Naive thymus-derived CD4-positive, alpha-beta T cell (primary cell): ENCODE measurements at places on chromosomes 7 and 10.

GRCh38 chr7:73366990-73367389 lies 39.0 kb downstream of the FKBP6 start:
- no peaks in the 10 kb centered on the region for H3K27me3 ChIP-seq
- no peak overlapping the region for H3K27ac ChIP-seq
- H3K36me3 ChIP-seq = no peaks in the 10 kb centered on the region
- no peak overlapping the region for H3K4me3 ChIP-seq

GRCh38 chr10:88987243-88987725 lies 3.3 kb upstream of the FAS start:
- H3K4me3 ChIP-seq = no peak overlapping the region
- no peak overlapping the region for H3K27ac ChIP-seq
- peaks cover 29% of the 10 kb centered on the region for H3K4me1 ChIP-seq
- H3K27me3 ChIP-seq = no peaks in the 10 kb centered on the region
- DNase-seq = no peak
- peaks cover 8% of the 10 kb centered on the region for H3K36me3 ChIP-seq

- no peak overlapping the region for H3K27ac ChIP-seq
- peaks cover 15% of the 10 kb centered on the region for H3K36me3 ChIP-seq
These were observed 16.9 kb downstream of the PCGF6 start for GRCh38 chr10:103333934-103334520.

- no peak overlapping the region for H3K4me3 ChIP-seq
- no peak overlapping the region for H3K27ac ChIP-seq
- no peak for DNase-seq
- no peaks in the 10 kb centered on the region for H3K36me3 ChIP-seq
These were observed 65.3 kb upstream of the SLF2 start for GRCh38 chr10:100847440-100847839.

DNA sequence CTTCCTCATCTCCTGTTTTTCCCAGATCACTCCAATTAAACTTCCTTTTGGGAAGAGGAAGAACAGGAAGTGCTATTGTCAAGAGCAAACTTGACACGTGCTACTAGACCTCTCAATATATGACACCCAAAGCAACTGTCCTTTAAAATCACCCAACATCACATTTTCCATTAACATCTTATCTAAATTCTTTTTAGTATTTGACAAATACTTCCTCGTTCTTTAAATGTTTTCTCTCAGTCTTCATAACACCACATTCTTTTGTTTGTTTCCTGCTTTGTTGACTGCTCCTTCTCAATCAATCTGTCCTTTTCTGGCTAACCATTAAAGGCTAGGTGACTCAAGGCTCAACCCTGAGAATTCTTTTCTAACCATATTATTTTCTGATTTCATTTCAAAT lies 7.1 kb upstream of the TFPI2 start:
- H3K4me3 ChIP-seq = no peak overlapping the region
- no peak for DNase-seq
- H3K36me3 ChIP-seq = no peaks in the 10 kb centered on the region
- H3K27me3 ChIP-seq = no peaks in the 10 kb centered on the region
- H3K4me1 ChIP-seq = no peaks in the 10 kb centered on the region

- H3K4me3 ChIP-seq = no peak overlapping the region
- H3K4me1 ChIP-seq = no peaks in the 10 kb centered on the region
- no peaks in the 10 kb centered on the region for H3K27me3 ChIP-seq
- no peaks in the 10 kb centered on the region for H3K36me3 ChIP-seq
- H3K27ac ChIP-seq = no peak overlapping the region
These were observed 80.3 kb downstream of the OAT start for GRCh38 chr10:124338276-124338925.

- no peak overlapping the region for H3K27ac ChIP-seq
- H3K36me3 ChIP-seq = no peaks in the 10 kb centered on the region
- H3K4me1 ChIP-seq = no peaks in the 10 kb centered on the region
- H3K27me3 ChIP-seq = no peaks in the 10 kb centered on the region
- DNase-seq = no peak
These were observed 331.4 kb upstream of the SHH start for GRCh38 chr7:156143683-156144082.

GRCh38 chr7:40680657-40681056 lies 545.9 kb downstream of the SUGCT start:
- H3K4me3 ChIP-seq = no peak overlapping the region
- no peak overlapping the region for H3K27ac ChIP-seq
- H3K4me1 ChIP-seq = no peaks in the 10 kb centered on the region
- no peaks in the 10 kb centered on the region for H3K27me3 ChIP-seq

- no peaks in the 10 kb centered on the region for H3K36me3 ChIP-seq
- H3K27ac ChIP-seq = no peak overlapping the region
- no peaks in the 10 kb centered on the region for H3K27me3 ChIP-seq
- no peaks in the 10 kb centered on the region for H3K4me1 ChIP-seq
These were observed 13.6 kb upstream of the SLF2 start for GRCh38 chr10:100899171-100899570.

DNA sequence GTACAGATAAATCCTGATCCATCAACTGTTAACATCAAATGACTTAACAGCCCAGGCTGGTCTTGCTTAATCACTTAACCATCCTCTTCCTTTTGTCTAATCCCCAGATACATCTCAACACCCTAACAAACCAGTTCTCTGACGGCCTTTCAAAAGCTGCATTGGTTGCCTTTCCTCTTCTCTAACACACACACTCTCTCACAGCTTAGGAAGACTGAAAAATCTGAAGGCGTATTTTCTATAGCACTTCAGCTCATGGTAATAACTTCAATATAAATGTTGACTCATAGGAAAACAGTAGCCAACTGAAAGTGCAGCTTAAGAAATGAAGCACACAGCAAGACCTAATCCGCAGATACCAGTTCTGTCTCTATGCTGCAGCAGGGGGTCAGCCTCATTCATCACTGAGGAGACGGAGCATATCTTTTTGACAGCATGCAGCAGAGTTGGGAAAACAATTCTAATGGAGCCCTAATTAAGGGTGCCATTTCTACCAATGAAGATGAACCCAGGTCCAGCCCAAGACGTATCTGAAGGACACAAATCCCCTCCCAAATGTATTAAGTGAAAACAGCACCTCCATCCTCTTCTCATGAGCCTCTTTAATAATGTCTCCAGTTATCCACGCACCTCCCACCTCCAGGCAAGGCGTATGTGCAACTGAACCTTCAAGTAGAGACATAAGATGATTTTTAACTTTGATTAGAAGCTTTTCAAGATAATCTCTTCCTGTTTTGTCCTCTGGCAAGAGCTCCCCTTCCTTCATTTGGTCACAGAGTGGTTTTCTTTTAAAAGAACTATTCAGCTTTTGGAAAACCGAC lies 211.7 kb upstream of the NFE2L3 start:
- H3K27me3 ChIP-seq = peaks cover 3% of the 10 kb centered on the region
- H3K4me1 ChIP-seq = peaks cover 6% of the 10 kb centered on the region
- no peaks in the 10 kb centered on the region for H3K36me3 ChIP-seq
- no peak overlapping the region for H3K4me3 ChIP-seq
- H3K27ac ChIP-seq = no peak overlapping the region

- no peaks in the 10 kb centered on the region for H3K27me3 ChIP-seq
- H3K27ac ChIP-seq = no peak overlapping the region
- no peaks in the 10 kb centered on the region for H3K4me1 ChIP-seq
- H3K36me3 ChIP-seq = no peaks in the 10 kb centered on the region
These were observed 91.8 kb upstream of the KMT2C start for GRCh38 chr7:152527610-152528032.

DNA sequence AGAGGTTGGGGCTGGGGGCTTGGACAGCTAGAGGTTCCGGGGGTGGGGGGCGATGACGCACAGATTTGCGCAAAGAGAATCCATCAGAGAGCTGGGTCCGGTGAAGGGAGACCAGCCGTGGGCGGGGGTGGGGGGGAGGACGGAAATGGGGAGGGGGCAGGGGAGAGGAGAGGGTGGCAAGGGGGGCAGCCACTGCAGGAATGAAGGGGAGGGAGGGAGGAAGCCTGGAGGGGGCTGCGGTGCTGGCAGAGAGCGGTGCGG lies 1.2 kb upstream of the VGF start:
- H3K27me3 ChIP-seq = peaks cover 20% of the 10 kb centered on the region
- no peaks in the 10 kb centered on the region for H3K36me3 ChIP-seq
- no peak overlapping the region for H3K27ac ChIP-seq
- H3K4me1 ChIP-seq = peaks cover 52% of the 10 kb centered on the region
- H3K4me3 ChIP-seq = no peak overlapping the region
- no peak for DNase-seq

- H3K27me3 ChIP-seq = no peaks in the 10 kb centered on the region
- no peak for DNase-seq
- no peak overlapping the region for H3K27ac ChIP-seq
- H3K4me3 ChIP-seq = no peak overlapping the region
- H3K4me1 ChIP-seq = no peaks in the 10 kb centered on the region
These were observed 90.5 kb downstream of the VSTM2A start for GRCh38 chr7:54632696-54633095.

- H3K27ac ChIP-seq = no peak overlapping the region
- no peak for DNase-seq
- no peaks in the 10 kb centered on the region for H3K27me3 ChIP-seq
- no peaks in the 10 kb centered on the region for H3K4me1 ChIP-seq
These were observed 885.0 kb upstream of the LRRN3 start for GRCh38 chr7:110205899-110206298.

DNA sequence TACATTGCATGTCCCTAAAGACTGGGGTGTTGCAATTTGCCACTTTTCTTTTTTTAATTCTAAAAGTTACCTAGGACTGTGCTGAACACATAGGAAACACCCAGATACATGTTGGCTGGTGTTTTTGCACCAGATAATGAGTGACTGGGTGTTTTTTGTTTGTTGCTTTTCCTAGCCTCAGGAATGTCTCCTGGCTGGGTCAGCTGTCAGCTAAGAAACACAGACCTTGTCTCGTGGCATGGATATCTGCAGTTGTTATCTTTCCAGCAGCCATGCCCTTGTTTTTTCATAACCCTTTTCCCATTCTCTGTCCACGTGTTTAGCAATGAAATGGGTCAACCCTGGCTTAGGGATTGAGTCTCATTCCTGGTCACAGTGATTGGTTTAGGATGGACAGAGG lies 433.9 kb upstream of the ZMIZ1 start:
- H3K36me3 ChIP-seq = no peaks in the 10 kb centered on the region
- H3K27me3 ChIP-seq = no peaks in the 10 kb centered on the region
- H3K4me1 ChIP-seq = no peaks in the 10 kb centered on the region
- DNase-seq = no peak

- H3K4me3 ChIP-seq = no peak overlapping the region
- no peak for DNase-seq
- no peaks in the 10 kb centered on the region for H3K27me3 ChIP-seq
These were observed 86.0 kb upstream of the ZNF800 start for GRCh38 chr7:127478461-127478860.

DNA sequence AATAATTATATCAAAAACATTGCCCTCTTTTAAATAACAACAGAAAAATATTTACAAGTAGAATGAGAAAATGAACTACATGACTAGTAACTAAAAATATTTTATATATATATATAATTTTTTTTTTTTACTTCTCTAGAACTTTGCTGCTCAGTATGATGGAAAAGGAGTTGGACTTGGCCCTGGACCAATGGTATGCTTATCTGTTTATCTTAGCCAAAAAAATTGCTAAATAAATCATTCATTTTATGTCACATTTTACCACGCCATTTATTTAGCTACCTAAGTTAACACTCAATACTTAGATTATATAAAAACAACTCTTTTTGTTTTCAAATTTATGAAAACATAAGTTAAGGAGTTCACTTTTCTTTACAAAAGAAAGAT lies 6.7 kb downstream of the COL1A2 start:
- H3K27ac ChIP-seq = no peak overlapping the region
- H3K36me3 ChIP-seq = no peaks in the 10 kb centered on the region
- H3K4me3 ChIP-seq = no peak overlapping the region
- H3K27me3 ChIP-seq = no peaks in the 10 kb centered on the region

DNA sequence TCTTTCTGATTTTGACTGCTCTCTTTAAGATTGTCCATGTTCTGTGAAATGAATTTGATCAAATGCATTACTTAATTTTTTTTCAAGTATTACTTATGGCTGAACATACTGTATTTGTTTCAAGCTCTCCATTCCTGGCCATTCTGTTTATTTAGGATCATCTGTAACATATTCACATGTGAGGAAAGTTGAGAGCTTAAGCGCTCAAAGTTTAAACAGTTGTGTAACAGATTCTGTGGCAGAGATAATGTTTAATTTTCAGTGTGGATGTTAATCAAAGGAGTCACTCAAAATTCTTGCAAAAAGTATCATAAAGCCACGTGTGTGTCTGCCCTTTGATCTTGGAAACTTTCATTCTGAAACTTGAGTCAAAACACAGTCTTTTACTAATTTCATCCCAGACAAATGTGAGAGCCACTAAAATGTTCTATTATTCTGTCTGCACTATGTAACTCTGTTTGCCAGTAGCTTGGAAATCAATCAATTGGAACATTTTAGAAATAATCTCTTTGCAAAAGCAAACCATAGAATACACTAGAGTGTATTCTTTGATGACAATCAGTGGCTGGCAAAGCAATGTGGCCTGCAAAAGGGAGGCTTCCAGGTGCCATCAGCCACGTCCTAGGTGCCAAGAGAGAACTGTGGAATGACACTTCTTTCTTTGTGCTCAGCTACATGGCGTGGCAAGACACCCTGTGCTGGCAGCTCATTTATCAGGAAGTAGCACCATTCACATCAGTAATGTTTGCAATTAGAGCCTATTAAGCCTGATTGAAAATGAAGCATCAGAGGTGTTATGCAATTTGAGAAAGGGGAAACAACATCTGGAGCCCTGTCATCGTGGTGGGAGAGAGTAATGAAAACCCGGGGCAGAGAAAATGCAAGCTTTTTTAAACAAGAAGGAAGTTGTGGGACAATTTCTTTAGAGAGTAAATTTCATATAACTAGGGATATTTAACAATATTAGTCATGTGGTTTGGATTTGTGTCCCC lies 40.9 kb downstream of the ARL5B start:
- H3K27ac ChIP-seq = no peak overlapping the region
- H3K4me1 ChIP-seq = no peaks in the 10 kb centered on the region
- no peaks in the 10 kb centered on the region for H3K36me3 ChIP-seq
- no peak for DNase-seq
- H3K4me3 ChIP-seq = no peak overlapping the region

DNA sequence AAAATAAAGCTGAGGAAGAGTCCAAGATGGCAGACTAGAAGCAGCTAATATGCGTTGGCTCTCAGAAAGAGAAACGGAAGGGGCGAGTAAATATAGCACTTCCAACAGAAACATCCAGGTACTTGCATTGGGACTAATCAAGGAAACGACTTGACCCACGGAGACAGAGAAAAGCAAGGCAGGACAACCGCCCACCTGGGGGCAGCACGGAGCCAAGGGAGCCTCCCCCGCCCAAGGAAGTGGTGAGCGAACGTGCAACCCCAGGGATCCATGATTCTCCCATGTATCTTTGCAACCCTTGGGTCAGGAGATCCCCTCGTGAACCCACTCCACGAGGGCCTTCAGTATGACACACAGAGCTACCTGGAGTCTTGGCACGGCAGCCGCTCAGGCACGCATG lies 45.4 kb upstream of the GRM3 start:
- no peaks in the 10 kb centered on the region for H3K27me3 ChIP-seq
- H3K4me3 ChIP-seq = no peak overlapping the region
- H3K27ac ChIP-seq = no peak overlapping the region
- H3K4me1 ChIP-seq = no peaks in the 10 kb centered on the region
- no peaks in the 10 kb centered on the region for H3K36me3 ChIP-seq

- H3K4me1 ChIP-seq = no peaks in the 10 kb centered on the region
- no peaks in the 10 kb centered on the region for H3K27me3 ChIP-seq
- no peak for DNase-seq
- no peak overlapping the region for H3K4me3 ChIP-seq
These were observed 79.0 kb downstream of the MTERF1 start for GRCh38 chr7:91801331-91801983.

- no peaks in the 10 kb centered on the region for H3K27me3 ChIP-seq
- no peaks in the 10 kb centered on the region for H3K4me1 ChIP-seq
- no peaks in the 10 kb centered on the region for H3K36me3 ChIP-seq
- H3K4me3 ChIP-seq = no peak overlapping the region
- DNase-seq = no peak
These were observed 43.4 kb upstream of the GHITM start for GRCh38 chr10:84095811-84096497.

- H3K4me3 ChIP-seq = no peak overlapping the region
- no peak for DNase-seq
- no peaks in the 10 kb centered on the region for H3K27me3 ChIP-seq
- H3K27ac ChIP-seq = no peak overlapping the region
- H3K36me3 ChIP-seq = peaks cover 2% of the 10 kb centered on the region
- no peaks in the 10 kb centered on the region for H3K4me1 ChIP-seq
These were observed 34.3 kb downstream of the SNX8 start for GRCh38 chr7:2279896-2280295.
